Bone marrow (tissue), 2 donors: ENCODE measurements at places on chromosomes 5 and 9.

- DNase-seq: no peak
Observed at GRCh38 chr5:83283761-83284160, 187.8 kb upstream of the VCAN start.

GRCh38 chr9:31243386-31243785 lies 1141.1 kb upstream of the ACO1 start:
- DNase-seq: no peak

DNA sequence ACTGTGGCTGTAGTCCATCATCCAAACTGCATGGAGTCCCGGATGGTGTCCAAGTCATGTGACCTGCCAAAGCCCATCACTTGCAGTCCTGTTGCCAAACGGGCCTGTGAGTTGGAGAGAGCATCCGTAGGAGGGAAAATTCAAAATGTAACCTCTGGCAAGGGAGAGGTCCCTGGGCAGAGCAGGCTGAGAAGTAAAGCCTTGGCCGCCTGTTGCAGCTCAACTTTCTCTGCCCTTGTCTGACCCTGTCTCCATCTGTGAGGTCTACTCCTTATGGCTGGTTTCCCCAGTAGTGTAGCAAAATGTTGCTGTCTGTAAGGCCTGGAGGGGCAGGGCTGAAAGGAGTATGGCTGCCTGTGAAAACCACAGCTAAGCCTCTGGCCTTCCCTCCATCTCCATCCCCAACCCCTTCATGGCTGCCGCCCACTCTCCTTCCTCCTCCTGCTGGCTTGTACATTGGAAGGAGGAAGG lies 163.5 kb downstream of the SEMA6A start:
- DNase-seq: no peak

GRCh38 chr9:93456504-93456903 lies 3.1 kb upstream of the FAM120AOS start:
- DNase-seq: no peak

DNA sequence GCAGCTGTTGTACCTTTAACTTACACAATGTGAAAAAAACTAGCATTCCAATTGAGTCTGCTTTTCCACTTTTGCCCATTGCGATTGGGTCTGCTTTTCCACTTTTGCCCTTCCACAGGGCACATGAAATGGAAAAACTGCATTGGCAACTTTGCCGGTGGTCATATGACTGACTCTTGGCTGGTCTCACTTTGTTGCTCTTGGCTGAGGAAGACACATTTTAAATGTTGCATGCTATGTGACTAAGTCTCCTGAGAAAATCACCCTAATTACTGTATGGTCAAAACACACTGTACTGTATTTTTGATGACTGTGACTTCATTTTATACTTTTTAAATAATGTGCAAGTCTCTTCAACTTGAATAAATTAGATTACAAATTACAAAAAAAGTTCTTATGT lies 1.6 kb upstream of the OXCT1 start:
- no peak for DNase-seq

GRCh38 chr5:157971571-157972216 lies 112.7 kb upstream of the CLINT1 start:
- DNase-seq: no peak

- DNase-seq: no peak
Observed at GRCh38 chr9:88280816-88281382, 107.3 kb upstream of the SPIN1 start.

- no peak for DNase-seq
Observed at GRCh38 chr5:154103233-154103632, 64.5 kb downstream of the MFAP3 start.

GRCh38 chr5:69492391-69492922 lies at the start of gene OCLN:
TSS of gene OCLN (plus strand) at chr5:69492790. CDS start at chr5:69504245, 11,455 bp downstream.
- DNase-seq: no peak

DNA sequence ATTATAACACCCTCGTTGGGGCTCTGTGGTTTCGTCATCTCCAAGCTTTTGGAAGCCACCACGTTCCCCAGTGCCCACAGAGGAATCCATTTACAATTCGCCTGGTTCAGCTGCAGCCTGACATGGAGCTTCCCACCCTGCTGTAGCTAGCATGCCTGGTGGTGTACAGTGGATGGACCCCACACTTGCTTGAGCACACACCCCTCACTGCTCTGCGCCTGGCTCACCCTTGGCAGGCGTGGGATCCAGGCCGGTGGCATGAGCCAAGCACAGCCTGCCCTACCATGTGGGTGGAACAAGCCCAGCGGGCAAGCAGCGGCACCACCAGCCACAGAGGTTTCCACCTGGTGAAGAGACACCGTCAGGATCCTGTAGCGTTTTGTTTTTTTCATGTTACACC lies 1045.7 kb upstream of the CDH9 start:
- no peak for DNase-seq

DNA sequence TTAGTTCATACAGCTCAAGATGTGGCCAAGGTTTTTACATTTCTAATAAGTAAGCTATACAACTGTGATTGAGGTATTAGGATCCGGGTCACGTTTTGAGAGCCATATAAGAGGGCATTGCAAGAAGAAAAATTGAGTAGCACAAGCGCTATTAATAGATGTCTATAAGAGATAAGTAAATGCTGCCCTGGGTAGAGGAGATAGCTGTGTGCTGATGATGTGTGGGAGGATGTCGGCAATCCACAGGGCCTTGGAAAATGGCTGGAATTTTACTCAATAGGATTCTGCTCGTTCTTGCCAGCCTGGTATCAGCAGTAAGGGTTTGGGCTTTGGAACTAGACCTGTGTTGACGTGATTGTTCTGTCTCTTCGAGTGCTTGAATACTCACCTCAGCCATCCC lies 41.6 kb downstream of the CSF1R start:
- DNase-seq: no peak

DNA sequence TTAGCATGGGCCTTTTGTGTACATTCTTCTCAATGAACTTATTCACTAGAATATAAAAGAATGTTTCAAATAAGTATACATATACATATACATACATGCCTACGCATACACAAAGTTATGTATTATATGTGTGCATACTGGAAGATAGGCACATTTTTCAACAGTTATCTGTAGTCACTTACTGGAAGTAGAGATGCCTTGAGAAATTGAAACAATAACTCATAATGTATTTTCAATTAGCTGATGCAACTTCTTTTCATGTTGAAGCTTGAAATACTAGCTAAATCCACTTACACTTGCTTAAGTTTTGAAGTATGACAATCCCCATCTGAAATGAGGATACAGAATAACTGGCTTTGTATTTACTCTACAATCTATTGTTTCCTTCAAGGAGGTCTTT lies 469.0 kb upstream of the PTGER4 start:
- DNase-seq: no peak

GRCh38 chr9:90854637-90855175 lies 53.1 kb downstream of the SYK start:
- no peak for DNase-seq

DNA sequence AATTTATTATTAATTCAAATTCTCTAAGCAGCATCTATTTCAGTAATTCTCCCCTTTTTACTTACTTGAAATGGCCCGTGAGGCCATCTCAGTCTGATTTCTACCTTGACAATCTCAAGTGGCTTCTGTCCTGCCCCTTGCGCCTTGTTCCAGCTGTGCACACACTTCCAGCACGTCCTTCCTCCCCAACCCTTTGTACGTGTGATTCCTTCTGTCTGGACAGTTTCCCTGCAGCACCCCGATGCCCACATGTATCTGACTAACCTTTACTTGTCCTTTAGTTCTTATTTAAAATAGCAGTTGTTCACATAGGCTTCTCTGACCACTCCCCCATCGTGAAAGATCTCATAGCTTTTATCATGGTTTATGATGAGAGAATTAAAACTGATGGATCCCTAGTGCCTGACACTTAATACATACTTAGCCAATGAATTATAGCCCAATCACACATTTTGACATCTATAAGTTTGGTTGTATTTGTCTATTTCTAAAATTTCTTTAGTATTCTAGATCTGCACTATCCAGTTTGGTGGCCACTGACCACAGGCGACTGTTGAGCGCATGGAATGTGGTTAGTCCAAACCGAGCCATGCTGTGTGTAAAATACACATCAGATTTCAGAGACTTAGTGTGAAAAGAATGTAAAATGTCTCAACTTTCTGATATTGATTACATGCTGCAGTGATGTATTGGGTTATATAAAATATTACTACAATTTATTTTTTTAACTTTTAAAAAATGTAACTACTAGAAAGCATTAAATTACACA lies 14.3 kb downstream of the ZBTB34 start:
- no peak for DNase-seq

GRCh38 chr5:116908537-116908936 lies 333.9 kb upstream of the SEMA6A start:
- DNase-seq: no peak

DNA sequence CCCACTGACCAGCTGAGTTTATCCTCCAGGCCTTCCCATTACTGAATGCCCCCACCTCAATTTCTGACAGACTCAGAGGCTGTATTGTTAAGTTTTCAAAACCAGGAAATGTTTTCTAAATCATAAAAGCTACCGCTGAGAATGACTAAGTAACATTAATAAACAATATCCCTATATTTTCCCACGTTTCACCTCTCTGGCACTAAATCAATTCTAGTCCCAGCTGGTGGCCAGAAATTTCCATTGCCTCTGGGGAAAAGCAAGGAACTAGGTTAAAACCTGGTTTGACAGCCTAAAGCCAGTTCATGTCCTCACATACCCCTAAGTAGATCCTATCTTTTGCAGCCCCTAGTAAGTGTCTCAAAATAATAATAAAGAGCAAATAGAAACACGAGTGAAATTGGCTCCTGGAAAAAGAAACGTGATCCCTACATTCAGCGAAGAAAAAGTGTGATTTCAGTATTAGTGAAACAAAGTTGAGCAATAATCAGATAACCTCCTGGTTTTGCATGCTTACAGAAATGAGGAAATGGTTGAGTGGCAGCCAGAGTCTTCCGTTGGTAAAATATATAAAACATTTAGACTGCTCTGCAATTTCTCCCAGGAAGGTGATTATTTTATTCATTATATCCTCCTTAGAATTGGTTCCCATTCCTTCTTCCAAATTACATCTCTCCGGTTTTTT lies 110.9 kb downstream of the ESM1 start:
- DNase-seq: no peak

DNA sequence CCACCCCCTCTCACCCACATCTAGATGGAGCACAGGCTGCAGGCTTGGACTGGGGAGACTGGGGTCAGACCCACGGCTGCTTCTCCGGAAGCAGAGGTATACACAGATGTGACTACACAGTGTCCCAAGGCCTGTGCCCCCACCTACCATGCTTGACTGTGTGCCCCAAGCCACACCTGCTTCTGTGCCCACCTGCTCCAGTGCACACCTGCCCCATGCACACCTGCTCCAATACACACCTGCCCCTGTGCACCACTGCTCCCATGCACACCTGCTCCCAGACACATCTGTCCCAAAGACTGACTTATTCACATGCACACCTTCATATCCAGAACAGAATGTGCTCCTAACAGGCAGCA lies 5.5 kb upstream of the COL5A1 start:
- DNase-seq: no peak

DNA sequence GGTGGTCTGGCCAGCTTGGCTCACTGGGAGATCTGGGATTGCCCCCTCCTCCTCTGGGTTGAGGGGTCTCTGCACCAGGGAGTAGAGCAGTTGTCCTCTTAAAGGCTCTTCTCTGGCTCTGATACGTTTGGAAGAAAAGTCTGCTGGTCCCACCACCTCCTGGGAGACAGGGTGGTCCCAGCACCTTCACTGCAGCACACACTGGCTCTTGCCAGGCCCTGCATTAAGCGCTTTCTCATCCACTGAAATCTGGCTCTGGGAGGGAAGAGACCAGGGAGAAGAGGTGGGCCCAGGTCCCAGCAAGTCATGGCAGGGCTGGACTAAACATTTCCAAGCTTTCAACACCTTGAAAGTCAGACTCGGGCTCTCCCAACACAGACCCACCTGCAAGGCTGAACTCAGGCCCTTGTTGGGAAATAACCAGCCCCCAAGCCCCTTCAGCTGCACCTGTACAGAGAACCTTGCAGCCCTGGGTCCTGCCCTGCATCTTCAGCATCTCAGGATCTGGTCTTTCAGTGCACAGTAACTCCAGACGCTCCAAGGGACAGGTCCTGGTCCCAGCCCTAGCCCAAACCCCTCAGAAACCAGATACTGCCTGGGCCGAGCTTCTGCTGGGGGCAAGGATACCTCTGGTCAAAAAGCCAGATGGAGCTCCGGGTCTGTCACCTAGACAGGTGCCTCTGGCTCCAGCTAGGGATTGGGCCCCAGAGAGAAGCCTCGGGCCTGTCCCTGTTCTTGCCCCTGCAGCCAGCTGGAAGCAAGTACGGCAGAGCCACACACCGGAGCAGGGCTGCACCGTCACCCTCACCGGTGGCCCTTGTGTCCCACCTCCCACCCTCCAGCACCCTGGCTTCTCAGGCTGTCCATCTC lies 134.5 kb downstream of the DAB2IP start:
- no peak for DNase-seq

- no peak for DNase-seq
Observed at GRCh38 chr5:178418031-178418430, 172.2 kb downstream of the COL23A1 start.

- no peak for DNase-seq
Observed at GRCh38 chr5:138568061-138568824, 7.0 kb downstream of the HSPA9 start.

GRCh38 chr5:158033724-158034123 lies 174.8 kb upstream of the CLINT1 start:
- no peak for DNase-seq

DNA sequence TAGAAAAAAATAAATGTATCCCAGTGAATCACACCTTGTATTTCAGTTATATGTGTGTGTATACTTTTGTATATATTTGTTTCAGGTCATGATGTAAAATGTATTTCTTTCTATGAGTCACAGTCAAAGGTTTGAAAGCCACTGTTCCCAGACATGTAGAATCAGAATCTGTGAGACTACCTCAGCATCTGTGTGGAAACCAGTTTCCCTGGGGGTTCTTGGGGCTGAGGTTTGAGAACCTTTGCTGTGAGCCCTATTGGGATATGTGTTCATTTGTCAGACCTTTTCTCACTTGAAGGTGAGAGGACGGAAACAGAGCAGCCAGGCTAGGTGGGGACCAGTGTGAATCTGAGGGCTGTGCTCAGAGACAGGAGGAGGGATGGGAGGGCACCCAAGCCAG lies 78.7 kb upstream of the SAP30L start:
- no peak for DNase-seq
